ENCODE measurements at places on chromosomes 12 and 14.

DNA sequence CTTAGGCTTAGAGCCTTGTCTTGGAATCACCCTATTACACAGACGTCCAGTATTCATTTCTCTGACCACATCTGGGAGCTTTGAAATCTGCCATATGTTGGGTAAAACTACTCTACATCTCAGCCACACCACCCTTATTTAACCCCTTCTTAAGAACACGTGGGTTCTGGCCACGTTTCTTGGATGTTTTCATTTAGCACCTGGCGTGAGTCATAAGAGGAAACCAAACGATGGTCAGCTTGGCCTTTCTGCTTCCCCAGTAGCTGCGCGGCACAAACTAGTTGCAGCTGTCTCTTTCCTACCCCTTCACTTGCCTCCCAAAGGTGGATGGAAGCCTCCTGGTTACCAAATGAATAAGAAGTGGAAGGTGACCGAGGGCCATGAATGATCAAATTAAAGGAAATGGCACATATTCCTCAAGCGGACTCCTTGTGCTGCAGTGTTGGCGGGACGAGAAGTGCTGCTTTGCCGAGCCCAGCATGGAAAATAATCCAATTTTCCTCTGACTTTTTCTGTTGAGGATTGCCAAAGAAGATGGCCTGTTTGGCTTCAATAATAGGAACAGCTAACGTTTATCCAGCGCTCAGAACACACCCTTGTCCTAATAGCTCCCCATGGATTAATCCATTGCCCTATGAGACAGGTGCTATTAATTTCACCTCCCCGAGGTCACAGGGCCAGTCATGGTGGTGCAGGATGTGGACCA lies 154.1 kb downstream of the ZNF664 start:
- DNase-seq, result no peak

DNA sequence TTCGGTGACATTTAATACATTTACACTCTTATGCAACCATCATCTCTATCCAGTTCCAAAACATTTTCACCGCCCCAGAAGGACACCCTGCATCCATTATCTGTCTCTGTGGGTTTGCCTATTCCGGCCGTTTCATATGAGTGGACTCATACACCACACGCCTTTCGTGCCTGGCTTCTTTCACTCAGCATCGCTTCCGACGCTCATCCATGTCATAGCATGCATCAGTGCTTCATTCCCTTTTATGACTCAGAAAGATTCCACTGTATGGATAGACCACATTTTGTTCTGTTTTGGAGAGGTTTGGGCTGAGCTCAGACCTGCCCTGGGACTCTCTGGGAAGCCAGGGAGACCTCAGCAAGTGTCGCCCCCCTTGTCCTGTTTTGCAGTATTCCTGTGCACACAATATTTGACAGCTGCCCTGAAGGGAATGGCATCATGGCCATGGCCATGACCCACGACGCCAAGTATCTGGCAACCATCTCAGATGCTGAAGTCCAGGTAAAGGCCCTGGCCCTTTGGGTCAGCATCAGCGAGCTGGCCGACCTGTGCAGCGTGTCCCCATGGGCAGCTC lies 23.8 kb downstream of the CFAP251 start:
- no peak for DNase-seq

DNA sequence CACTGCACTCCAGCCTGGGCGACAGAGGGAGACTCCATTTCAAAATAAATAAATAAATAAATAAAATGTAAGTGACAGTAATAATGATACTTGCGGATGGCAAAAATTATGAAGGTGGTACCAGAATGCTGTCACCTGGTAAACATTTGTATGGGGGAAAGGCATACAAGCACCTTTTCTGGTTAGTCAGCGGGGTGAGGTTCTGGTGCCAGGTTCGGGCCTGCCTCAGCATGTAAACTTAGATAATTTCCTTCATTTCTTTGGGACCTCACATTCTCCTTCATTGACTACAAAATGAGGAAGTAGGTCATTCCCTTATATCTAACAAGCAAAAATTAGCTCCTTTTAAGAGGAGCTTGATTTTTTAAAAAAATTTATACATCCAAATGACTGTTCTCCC lies 10.8 kb downstream of the VTI1B start:
- DNase-seq, result no peak

DNA sequence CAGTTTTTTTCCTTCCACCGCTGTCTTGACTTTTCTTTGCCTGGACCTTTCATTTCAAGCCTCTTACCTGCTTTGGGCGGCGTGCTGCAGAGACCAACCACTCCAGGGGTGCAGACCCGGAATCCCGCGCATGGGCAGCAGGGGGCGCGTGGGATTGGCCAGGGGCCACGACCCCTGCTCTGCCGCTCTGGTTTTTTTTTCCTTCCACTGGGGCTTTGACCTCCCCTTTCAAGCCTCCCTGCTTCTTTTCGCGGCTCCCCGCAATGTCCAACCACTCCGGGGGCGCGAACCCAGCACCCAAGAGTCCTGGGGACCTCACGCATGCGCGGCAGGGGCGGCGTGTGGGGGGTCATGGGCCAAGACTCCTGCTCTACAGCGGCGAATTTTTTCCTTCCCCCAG lies 325.1 kb downstream of the ALG10 start:
- no peak for DNase-seq
